Kasumi-1 (cell line): ENCODE measurements at places on chromosomes 6 and 20.

DNA sequence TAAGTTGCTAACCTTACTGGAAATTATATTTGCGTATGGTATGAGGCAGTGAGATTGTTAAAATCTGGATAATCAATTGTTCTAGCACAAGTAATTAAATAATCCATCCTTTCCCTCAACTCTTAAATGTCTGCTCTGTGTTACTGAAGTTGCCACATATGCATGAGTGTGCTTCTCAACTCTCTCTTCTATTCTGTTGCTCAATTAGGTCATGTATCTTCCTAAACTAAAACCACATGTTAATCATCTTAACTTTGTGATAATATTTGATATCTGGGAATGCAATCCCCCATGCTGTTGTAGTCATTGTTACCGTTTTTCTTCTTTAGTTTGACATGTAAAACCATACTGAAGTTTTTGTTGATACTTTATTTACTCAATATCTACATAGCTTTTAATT lies 63.5 kb upstream of the STMND1 start:
- no peak for DNase-seq

- DNase-seq = no peak
Observed at GRCh38 chr20:49471397-49471796, 11.1 kb downstream of the KCNB1 start.

- no peak for DNase-seq
Observed at GRCh38 chr20:36179170-36179945, 24.8 kb downstream of the EPB41L1 start.

DNA sequence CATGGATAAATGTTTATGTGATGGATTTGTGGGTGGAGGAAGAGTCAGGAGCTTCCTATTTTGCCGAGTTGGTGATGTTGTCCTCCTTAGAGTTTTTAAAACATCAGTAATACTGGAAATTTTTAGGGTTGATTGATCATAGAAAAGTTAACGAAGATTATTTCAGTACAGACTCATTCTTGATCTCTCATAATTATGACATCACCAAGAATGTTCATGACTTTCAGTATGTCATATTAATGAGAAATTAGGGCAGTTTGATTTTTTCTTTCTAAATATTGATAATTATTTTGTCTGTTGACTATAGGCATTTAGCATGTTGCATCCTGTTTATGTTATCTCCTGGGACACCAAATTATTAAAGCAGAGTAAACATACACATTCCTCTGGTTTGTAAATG lies 512.2 kb downstream of the CD109 start:
- DNase-seq = no peak
